Activated CD4-positive, CD25-positive, alpha-beta regulatory T cell treated with anti-CD3 and anti-CD28 coated beads, Interleukin-2, amount 50 U/mL, for 24 hours (primary cell): ENCODE measurements at places on chromosomes 11 and 22.

- no peak for ATAC-seq
Observed at GRCh38 chr22:48242461-48242864, 1480.0 kb downstream of the TBC1D22A start.

GRCh38 chr11:126878913-126879482 is 121.6 kb downstream of the KIRREL3 start:
- ATAC-seq = no peak

DNA sequence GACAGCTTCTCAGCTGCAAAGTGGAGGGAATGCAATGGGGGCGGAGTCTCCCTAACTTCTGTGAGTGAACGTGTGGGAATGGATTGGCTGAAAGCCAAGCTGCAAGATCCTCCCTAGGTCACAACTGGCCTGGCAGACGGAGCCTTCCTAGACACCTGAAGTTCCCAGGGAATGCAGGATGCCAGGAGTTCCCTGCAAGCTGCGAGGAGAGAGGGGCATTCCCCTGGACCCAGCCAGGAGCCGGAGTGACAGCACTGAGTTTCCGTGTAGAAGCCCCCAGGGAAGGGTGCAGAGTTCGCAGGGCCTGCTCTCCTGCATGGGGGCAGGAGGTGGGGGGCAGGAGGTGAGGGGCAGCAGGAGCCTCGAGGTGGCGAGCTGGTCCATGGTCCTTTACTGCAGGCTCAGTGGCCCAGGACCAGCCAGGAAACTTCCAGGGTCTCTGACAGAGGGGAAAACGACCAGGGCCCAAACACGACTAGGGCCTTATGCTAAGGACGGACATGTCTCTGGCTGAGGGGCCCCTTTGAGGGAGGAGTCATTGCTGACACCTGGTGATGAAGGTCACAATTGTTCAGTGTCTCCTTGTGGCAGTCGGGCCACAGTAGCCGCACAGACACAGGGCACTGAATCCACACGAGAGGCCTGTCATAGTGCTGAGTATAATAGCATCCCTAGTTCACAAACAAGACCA is 141.4 kb downstream of the FBXO7 start:
- no peak for ATAC-seq

- no peak for ATAC-seq
Observed at GRCh38 chr11:130188585-130189347, 29.2 kb downstream of the ST14 start.

DNA sequence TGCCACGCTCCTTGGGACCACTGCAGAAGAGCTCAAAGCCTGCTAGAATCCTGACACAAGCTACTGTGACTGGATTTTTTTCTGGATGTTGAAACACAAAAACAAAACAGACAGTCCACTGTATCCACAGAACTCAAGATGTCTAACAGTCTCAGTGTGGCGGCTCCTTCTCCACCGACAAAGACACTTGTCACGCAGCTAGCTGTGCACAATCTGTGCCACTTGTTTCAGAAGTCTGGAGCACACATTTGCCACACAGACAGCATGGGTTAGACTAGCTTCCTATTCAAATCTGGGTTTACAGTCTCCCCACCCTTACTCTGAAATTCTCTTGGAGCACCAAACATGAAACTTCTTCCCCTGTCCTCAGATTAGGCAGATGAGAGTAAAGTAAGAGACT is 99.2 kb downstream of the GALNT18 start:
- ATAC-seq = no peak

DNA sequence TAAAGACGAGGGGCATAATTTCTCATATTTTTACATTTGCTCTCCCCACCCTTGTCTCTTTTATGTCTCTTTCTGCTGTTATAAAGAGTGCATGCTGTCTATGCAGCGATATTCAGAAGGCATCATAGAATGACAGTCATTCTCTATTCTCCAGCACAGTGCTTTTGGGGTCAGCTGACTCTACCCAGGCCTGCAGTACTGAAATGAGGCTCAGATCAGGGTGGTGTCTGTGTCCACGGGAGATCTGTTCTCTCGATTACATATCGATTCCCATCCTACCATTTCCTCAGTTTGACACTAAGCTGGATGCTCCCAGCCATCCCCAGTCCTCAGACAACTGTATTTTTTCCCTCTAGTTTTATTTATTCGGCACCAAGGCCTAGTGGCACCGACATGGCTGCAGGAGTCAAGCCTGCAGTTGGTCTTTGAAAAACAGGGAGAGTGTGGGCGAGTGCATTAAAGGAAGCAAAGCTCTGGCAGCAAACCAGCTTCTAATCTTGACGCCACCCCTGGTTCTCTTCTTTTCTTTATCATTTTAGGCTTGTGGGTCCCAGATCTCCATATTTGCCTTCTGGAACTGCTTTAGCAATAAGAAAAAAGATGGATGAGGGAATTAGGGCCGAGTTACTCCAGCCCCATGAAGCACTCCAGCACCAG is 71.6 kb upstream of the PICALM start:
- ATAC-seq = no peak

GRCh38 chr11:111745719-111746504 is 20.3 kb downstream of the PPP2R1B start:
- ATAC-seq = no peak

DNA sequence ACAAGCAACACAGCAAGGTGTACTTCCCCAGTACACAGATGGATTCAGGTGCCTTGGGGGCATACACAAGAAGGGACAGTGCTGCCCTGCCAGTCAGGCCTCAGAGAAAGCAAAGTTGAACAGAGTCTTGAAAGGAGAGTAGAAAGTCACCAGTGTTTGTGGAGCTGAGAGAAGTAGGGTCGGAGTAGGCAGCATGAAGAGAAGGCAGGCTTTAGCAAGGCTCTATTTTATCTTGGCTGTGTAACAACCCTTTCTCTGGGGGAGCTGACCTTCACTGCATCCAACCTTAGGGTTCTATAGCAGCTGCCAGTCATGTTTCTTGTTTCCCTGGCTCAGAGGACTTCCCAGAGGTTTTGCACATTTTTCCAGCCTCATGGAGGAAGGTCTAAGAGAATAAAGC is 77.4 kb upstream of the BLID start:
- ATAC-seq = no peak

- ATAC-seq = no peak
Observed at GRCh38 chr11:117169736-117170135, 8.8 kb upstream of the SIDT2 start.

DNA sequence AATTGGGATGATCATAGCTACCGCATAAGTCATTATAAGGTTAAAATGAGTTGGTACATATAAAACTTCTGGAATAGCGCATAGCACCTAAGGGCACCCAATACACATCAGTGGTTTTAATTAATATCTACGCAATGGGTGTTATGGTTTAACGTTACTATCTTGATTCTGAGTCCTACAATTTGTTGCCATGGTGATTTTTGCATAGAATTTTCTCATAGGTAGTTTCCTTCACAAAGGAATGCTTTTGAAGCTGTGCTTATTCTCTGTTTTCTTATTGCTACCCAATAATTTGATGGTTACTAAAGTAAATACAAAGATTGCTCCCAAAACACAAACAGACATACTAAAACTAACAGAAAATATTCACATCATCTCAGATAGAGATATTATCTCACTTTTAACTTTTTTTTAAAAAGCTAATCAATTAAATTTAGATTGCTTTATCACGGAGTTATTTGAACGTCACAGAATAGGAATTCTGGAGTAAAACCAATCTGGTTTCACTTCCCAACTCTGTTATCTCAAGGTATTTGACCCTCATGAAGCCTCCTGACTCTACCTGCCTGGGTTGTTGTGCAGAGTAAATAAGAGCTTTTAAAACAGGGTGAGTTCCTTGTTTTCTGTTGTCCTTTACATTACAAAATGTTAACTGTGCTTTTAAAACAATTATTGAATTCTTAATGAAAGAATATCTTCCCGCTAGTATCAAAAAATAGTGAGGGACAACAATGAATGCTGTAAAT is 635.5 kb upstream of the CCDC90B start:
- ATAC-seq = no peak

DNA sequence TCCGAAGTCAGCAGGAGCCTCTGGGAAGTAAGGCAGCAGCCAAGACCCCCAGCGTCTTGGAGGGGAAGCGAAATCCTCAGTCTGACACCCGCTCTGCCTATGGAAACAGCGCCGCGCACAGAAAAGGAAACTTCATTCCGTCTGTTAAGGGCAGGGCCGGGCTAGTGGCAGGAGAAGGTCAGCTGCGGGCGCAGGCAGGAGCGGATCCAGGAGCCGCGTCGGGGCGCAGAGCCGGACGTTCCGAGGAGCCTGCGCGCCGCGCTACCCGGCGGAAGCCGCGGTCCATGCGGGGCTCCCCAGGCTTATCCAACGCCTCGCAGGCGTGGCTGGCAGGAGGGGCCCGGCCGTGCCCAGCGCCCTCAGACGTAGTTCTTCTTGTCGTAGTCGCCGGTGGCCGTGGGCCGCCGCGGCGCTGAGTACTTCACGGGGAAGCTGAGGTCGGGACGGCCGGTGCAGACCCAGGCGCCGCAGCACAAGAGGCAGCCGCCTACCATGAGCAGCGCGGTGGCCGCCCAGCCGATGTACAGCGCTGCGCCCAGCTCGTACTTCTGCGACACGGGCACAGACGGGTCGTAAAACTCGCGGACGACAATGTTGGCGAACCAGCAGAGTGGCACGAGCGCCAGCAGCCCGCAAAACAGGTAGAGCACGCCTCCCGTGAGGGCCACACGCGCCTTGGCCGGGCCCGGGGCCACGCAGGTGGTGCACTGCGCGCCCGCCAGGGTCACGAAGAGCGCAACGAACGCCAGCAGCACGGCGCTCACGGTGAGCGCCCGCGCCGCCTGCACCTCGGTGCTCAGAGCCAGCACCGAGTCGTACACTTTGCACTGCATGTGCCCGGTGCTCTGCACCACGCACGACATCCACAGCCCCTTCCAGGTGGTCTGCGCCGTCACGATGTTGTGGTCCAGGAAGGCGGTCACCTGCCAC is 705 bp downstream of the CLDN5 start:
- ATAC-seq = peak; percentile 40

- no peak for ATAC-seq
Observed at GRCh38 chr11:74321487-74322188, 10.2 kb upstream of the P4HA3 start.

- ATAC-seq = no peak
Observed at GRCh38 chr22:41481131-41481830, 12.4 kb downstream of the ACO2 start.

DNA sequence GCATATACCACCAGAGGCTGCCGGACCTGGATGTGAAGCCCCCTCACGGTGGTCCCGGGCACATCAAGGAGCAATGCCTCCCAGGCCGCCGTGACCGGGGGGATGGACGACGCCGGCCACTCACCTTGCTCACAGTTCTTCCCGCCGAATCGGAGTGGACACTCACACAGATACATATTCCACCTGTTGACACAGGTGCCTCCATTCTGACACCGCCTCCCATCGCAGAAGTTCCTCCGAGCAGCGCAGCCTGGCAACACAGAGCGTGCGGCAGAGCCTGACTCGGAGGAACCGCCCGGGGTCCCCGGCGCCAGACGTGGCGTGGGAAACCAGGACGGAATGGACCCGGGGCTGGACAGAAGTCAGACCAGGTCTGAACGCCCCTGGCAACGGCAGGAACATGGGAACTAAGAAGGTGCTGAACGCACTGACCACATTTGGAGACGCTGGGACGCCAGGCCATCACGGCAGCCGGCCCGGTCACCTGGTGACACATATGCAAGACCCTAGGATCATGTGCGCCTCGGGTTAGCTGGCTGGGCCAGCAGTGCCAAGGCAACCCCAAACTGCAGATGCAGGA is 74.2 kb downstream of the TRMU start:
- no peak for ATAC-seq

GRCh38 chr11:26134481-26135355 is 197.2 kb upstream of the ANO3 start:
- ATAC-seq = no peak

- no peak for ATAC-seq
Observed at GRCh38 chr22:35592418-35592967, 24.6 kb downstream of the MB start.

DNA sequence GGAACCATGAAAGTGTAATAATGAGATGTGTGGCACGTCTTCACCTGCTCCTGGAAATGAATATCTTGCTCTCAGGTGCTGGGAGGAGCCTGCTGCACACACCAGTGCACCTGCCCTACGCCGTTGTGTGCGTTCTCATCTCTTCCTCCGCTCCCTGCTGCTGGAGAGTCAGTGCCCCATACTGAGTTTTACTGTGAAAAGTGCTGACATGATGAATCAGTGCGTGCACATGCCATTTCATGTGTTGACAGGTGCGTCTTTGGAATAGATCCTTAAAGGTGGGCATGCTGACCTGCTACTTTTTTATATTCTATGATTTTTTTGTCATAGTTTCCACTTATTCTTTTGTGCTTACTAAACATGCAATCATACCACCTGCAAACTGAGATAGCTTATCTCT is 1015.8 kb downstream of the BRD1 start:
- ATAC-seq = no peak

- no peak for ATAC-seq
Observed at GRCh38 chr22:19175026-19175601, 3.4 kb downstream of the SLC25A1 start.

DNA sequence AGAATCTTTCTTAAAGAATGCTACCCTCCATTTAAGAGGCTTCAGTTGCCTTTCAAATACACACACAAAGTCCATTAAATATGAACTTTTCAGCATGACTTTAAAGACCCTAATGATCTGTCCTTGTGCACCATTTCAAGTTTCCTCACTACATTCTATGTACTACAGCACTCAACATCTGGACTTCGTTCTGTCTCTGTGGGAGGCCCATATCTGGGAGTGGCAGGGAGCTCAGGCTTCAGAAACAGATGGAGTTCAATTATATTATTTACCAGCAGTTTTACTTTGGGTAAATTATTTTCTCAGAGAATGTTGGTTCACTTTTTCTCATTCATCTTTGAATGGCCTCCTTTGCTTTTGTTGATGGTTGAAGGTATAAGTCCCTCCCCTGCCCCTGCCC is 67.4 kb downstream of the ANO3 start:
- ATAC-seq = no peak

- no peak for ATAC-seq
Observed at GRCh38 chr22:31857247-31857646, 87.1 kb upstream of the YWHAH start.

- no peak for ATAC-seq
Observed at GRCh38 chr11:134532131-134532920, 120.3 kb upstream of the B3GAT1 start.

- ATAC-seq = no peak
Observed at GRCh38 chr11:75845324-75845723, 30.3 kb downstream of the UVRAG start.

GRCh38 chr11:116309446-116309845 is 463.3 kb downstream of the BUD13 start:
- no peak for ATAC-seq

- no peak for ATAC-seq
Observed at GRCh38 chr22:25146307-25146706, 53.4 kb upstream of the CRYBB3 start.

- ATAC-seq = no peak
Observed at GRCh38 chr11:10204021-10204420, 90.0 kb downstream of the SBF2 start.

GRCh38 chr22:48498526-48499331 is 1328.9 kb downstream of the BRD1 start:
- ATAC-seq = no peak
